CD4-positive, alpha-beta T cell (primary cell): ENCODE measurements at places on chromosomes 3 and 15. TPM values are rescaled to one million over a fixed set of nuclear protein-coding genes. Genes with fewer than 3 reads are reported as not detected.

BCHE gene
- not detected for total RNA-seq

MYL3 gene
- total RNA-seq: not detected

WDR93 gene
- not detected for total RNA-seq

PP2D1 gene
- total RNA-seq: not detected

SLCO3A1 gene
- total RNA-seq: 29.5 TPM
